ENCODE measurements at places on chromosomes 12 and 14.
A peak's percentile ranks its signal among the peaks of the same experiment; 100 is the strongest.

- DNase-seq = no peak
Measured at GRCh38 chr14:71212093-71212492, 304.8 kb downstream of the PCNX1 start.

- DNase-seq = no peak
Measured at GRCh38 chr12:124247331-124247730, 47.6 kb upstream of the RFLNA start.

DNA sequence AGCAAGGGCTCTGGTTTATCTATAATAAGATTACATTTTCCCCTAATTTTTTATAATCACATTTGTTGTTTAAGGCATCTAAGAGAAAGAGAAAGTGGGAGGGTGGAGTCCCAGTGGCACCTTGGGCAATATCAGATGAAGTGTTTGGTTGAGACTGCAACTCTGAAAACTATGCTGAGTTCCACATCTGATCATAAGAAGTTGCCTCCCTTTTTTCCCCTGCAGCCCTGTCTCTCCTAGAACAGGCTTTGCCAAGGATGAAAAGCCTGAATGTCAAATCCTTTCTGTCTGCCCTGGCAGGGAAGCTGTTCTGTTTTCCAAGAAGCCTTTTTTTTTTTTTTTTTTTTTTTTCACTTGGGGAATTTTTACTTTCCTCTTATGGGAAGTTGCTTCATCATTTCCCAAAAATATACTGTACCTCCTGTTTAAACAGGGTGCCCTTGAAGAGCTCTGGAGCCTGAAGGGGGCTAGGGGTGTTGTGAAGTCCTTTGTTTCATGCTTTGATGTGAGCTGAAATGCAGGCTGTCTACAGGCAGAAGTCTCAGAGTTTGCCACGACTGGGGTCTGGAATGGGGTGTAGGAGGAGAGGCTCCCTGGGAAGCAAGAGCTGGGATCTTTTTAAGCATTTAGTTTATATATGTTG, 71.3 kb downstream of the SUSD6 start:
- DNase-seq = no peak

GRCh38 chr12:33472299-33472698, 32.7 kb upstream of the SYT10 start:
- no peak for DNase-seq

GRCh38 chr14:47500369-47500768, 175.0 kb downstream of the MDGA2 start:
- DNase-seq = no peak

DNA sequence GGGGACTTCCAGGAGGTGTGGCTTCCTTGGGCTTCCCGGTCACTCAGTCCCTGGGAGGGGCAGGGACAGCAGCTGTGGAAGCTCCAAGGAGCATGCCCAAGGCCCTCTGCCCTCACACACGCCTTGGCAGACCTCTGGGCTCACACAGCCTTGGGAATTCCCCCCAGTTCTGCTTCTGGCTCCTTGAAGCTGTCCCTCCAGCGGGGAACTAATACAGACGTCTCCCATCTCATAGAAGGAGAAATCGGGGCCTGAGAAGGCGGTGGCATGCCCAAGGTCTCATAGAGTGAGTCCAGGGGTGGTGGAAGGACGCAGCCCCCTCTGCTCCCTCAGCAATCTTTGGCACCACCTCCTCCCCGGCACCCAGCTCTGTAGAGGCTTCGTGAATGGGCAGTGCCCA, 15.7 kb upstream of the TMEM119 start:
- no peak for DNase-seq

GRCh38 chr14:34211732-34212131, 250.3 kb downstream of the SPTSSA start:
- no peak for DNase-seq

GRCh38 chr12:38921025-38921677, 15.8 kb upstream of the CPNE8 start:
- DNase-seq = no peak

DNA sequence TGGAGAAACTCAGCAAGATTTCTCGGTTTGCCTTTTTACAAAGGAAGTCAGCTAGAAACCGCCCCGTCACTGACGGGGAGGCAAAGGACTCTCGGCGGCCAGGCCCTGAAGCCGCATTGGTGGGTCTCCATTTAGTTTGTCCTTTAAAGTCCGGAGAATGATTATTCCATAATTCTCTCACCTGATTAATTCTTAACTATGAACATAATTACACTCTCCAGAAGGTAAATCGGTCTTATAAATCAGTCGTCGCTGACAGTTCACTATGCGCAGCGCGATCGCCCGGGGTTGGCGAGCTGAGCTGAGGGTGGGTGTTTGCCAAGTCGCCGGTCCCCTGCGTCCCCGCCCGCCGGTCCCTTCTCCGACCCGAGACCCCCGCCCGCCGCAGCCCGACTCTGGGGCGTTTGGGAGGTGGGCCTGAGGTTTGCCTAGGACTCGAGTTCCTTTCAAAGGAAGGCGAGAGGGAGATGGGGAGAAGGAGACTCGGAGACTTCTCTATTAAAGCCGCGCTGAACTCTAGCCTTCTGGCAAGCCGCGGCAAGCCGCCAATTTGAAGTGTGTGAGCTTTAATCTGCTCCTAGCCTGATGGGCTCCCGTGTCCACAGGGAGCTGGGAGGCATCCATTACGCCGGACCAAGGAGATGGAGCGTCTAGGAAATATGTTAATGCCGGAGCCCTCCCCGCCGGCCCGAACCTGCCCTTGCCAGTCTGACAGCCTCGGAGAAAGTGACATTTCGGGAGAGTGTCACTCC, 392.9 kb downstream of the NOVA1 start:
- DNase-seq = no peak

DNA sequence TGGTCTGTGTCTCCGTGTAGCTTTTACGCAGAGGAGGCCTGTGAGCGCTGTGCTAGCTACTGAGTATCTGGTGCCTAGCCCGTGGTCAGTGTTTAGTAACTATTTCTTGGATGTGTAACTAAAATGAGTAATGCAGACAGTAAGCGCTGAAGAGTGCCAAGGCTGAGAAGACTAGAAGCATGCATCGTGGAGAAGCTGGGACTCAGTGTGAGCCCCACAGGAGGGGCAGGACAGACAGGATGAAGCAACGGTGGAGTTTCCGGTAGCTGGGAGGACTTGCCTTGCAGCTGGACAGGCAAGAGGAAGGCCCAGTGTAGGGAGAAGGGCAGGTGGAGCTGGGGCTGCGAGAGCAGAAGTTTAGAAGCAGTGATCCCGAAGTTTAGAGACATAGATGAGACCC, 233.4 kb upstream of the FKBP4 start:
- no peak for DNase-seq

- no peak for DNase-seq
Measured at GRCh38 chr12:25394025-25394424, 143.3 kb upstream of the KRAS start.

DNA sequence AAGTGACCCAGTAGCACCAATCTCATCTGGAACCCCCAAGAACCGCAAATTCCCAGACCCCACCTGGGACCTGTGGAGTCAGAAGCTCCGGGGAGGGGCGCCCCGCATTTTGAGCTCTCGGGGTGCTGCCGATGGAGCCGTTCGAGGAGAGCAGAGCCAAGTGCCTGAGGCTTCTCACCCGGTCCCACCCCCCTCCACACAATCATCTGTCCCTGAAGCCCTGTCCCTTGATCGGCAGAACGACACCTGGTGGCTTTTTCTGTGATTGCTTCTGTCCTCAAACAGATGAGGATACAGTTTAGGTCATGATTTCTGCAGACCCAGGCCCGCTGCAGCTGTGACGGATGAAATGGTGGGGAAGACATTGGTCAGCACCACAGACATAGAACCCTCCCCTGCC, 74.7 kb downstream of the NOC4L start:
- peak; percentile 46 for DNase-seq

DNA sequence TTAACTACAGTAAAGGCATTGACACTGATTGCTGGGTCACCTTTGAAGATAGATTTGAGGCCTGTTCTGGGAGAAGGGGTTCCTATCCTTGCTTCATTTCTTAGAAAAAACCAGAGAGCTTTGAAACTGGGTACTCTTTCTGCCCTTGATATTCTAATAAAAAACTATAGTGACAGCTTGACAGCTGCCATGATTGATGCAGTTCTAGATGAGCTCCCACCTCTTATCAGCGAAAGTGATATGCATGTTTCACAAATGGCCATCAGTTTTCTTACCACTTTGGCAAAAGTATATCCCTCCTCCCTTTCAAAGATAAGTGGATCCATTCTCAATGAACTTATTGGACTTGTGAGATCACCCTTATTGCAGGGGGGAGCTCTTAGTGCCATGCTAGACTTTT, 36.4 kb downstream of the CAND1 start:
- no peak for DNase-seq

- no peak for DNase-seq
Measured at GRCh38 chr12:93039062-93039461, 110.0 kb upstream of the EEA1 start.

DNA sequence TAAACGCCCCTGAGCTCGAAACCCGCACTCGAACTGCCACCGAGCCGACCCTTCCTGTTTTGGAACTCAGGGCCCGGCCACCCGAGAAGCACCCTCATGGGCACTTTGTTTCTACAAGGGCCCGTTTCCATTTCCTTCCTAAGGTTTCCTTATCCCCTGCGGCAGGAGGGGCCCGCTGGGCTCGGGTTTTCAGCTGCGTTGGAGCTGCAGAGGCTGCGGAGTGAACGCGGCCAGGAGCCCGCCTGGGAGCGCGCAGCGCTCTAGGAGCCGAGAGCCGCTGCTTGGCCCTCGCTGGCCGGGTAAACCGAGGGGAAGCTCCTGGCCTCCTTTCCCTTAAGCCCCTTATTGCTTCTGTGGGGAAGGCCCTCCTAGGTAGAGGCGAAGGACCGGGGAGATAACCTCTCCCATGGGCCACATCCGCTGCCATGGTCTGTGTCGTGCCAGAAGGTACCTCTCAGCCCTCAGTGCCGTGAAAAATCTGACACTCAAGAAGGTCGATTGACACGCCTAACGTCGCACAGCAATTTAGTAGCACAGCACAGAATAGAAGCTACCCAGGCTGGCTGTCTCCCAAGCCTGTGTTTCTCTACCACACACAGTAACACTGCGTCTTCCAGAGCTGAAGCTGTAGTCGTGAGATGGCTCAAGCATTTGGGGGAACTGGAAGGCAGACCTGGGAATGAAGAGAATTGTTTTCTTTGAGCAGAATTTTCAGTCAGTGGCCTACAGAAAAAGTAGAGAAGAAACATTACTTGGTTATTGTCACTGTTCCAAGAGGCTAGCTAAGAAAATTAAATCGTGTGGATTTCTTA, 12.9 kb upstream of the CALM1 start:
- DNase-seq = peak; percentile 78

- no peak for DNase-seq
Measured at GRCh38 chr12:41039461-41039860, 148.7 kb upstream of the PDZRN4 start.

GRCh38 chr12:79128956-79129355, 264.4 kb downstream of the SYT1 start:
- DNase-seq = no peak

- no peak for DNase-seq
Measured at GRCh38 chr12:109645708-109646107, 67.9 kb upstream of the FAM222A start.

DNA sequence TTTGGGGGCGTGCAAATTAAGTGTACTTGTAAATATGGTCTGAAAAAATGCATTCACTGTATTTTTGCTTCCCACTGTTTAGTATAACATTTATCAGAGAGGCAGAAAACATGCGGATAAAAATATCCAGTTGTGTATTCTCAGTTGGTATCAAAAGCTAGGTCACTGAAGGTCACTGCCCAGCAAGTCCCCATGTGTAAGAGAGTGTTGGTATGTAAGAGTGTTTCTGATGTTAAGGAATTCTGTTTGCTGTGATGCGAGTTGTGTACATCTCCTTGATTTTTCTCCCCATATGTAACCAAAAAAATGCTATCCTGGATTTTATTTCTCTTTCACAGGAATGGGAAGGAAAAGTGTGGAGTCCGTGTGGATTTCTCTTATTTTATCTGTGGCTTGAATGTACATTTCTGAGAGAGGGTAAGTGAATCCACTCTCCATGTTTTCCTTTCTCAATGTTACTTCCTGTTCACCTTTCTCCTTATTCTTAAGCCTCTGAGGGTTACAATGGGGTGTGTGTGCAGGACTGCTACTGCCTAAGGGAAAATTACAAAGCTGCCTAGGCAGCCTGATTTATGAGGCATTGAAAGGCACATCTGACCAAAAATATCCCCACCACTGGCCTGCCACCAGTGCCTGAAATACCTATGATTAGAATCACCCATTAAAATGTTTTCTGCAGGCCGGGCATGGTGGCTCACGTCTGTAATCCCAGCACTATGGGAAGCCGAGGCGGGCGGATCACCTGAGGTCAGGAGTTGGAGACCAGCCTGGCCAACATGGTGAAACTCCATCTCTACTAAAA, 97.9 kb upstream of the USP44 start:
- DNase-seq = no peak

- DNase-seq = no peak
Measured at GRCh38 chr14:68807987-68808386, 15.1 kb upstream of the ZFP36L1 start.

DNA sequence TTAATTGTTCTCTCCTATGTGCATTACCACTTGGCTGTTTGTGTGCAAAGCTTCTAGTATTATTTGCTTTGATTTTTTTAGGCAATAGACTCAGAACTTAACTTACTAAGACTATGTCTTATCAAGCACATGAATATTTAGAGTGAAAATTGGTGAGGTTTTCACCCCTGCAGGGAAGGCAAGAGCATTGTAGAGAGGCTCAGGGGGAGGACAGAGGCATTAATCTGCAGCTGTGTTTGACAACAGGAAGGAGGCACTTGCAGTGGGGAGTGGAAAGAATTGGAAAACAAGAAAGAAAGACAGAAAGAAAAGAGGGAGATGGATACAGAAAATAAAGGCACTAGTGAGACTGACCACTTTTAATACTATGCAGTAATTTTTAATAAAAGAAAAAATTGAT, 431.6 kb downstream of the PDZRN4 start:
- no peak for DNase-seq

DNA sequence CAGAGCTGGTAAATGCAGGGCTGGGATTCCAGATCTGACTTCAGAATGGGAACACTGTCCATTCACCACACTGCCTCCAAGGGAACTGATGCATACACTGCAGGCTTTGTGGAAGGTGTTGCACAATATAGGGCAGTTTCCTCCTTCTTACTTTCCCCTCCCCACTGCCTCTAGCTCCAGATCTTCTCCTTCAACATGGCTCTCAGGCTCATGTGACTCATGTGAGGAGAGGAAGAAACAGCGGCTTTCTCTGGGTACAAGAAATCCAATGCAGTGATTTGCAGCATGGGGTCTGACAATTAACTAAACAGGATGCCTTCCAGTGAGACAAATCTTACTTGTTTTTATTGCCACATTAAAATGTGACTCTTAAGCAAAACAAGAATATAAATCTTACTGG, 447.6 kb upstream of the CCDC196 start:
- no peak for DNase-seq

GRCh38 chr14:25110106-25110505, 60.2 kb upstream of the STXBP6 start:
- DNase-seq = no peak

DNA sequence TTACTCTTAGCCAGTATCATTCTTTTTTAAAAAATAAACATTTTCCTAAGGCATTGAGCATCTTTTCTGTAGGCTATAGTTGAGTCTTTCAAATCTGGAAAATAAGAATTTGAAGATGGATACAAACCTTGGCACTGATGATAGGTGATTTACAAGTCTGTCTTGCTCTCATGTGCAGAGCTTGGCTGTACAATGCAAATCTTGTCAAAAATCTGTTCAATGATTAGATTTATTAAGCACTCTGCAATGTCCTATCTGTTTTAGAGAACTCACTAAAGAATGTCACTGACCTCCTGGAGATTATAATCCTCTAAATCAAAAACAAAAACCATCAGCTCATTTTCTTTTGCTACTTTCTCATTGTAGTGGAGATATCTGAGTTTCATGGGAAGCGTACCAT, 42.8 kb upstream of the AMIGO2 start:
- DNase-seq = no peak
